ENCODE measurements at places on chromosomes 3 and 15.
A peak's percentile ranks its signal among the peaks of the same experiment; 100 is the strongest.

DNA sequence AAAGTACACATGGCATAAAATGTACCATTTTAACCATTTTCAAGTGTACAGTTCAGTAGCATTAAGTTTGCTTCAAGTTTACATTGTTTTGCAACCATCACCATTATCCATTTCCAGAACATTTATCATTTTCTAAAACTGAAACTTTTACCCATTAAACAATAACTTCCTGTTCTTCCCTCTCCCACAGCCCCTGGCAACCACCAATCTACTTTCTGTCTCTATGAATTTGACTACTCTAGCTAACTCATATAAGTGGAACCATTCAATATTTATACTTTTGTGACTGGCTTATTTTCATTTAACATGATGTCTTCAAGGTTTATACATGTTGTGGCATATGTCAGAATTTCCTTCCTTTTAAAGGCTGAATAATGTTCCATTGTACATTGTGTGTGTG is 19.9 kb downstream of the TMEM62 start:
- DNase-seq, result no peak

GRCh38 chr3:31704591-31705179 is 172.0 kb downstream of the STT3B start:
- peak; percentile 40 for DNase-seq

- DNase-seq, result no peak
Measured at GRCh38 chr3:157872902-157873301, 233.3 kb downstream of the SHOX2 start.

DNA sequence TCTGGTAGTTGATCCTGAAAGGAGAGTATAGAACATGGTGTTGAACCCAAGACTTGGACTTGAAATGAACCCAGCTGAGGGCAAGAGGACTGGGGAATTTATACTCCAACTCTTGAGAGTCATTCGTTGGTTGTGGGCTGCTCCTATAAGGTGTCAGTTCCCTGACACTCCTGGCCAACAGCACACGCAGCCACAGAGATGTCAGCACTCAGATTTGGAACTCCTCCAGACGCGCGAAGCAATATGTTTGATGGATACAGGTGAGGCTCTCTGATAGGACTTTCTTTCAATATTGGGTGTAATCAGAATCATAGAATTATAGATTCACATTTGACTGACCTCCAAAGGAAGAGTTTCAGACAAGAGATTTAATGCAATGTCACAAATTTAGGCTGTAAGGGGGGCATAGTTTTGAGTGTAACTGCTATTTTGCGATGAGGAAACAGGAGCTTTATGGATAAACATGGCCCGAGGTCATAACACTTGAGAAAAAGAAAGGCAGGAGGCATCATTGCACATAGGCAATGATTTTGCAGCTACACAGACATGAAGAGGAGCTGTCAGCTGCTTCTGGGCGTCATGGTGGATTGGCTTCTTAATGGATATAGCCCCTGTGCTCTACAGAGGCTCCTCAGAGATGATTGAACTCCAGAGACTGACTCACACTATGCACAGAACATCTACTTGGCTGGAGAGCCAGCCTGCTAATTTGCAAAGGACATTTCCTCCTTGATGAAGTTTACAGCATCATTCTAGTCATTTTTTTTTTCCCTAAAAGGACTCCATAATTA is 569.2 kb upstream of the RGMA start:
- DNase-seq, result no peak

DNA sequence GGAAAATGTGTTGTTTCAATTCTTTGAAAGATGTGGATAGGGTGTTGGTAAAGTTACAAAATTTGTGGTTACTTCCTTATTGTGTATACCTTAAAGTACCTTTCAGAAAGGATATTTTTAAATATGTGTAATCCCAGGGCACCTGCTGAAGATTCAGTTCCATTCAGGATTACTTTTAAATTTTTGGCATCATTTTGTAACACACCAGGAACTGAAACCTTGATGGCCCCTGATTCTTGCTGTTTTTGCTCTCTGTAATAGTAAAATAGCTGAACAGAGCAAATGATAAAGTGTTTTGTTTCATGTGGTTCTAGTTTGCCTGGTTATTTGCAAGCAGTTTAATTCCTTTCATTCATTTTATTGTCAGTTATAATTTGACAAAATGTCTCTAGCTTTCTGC is 160.9 kb downstream of the KLHL25 start:
- DNase-seq, result no peak

DNA sequence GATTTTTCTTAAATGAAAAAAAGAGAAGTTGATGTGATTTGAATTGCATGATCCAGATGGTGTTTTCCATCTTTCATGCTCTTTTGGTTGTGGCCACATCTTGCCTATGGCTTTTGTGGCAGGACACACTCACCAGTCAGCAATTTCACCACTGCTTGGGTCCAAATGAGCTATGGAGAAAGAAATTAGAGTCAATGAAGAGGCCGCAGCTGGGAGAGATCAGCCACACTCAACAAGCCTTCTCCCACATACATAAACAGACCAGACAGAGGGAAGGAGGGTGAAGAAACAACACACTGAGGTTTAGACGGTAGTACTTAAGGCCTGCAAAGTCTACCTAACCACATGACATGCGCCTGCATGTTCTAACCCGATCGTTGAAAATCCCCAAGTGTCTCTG is 110.7 kb upstream of the CDIN1 start:
- DNase-seq, result no peak

DNA sequence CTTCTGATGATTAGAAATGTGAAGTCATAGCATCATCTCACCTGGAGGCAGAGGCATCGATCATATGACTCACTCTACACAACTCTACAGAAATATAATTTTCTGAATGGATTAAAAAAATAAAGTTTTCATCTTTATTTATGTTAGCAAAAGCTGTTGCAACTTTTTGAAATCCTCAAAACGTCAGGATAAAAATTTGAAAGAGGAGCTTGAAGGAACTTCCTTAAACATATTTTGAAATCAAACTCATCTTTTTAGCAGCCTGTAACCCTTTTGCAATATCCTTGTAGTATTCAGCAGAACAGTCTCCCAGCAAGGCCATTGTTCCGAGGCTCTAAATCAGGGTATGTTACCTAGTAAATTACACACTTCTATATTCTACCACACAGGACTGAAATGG is 985.4 kb downstream of the PLOD2 start:
- DNase-seq, result no peak

DNA sequence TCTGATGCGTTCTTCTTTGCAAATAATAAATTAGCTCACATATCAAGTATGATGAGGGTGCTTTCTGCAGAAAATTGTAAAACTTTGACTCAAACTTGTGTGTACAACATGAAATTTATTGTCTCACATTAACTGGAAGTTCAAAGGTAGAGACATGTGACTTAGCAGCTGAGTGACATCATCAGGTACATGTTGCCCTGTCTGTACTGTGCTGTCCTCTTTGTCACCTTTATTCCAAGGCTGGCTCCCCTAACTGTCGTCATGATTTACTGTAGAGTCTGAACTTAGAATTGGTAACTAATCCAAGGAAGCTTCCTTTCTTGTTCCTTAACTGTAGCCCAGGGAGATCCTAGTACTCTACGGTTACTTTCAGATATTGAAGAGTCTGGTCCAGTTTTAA is 12.3 kb upstream of the FSIP1 start:
- no peak for DNase-seq

DNA sequence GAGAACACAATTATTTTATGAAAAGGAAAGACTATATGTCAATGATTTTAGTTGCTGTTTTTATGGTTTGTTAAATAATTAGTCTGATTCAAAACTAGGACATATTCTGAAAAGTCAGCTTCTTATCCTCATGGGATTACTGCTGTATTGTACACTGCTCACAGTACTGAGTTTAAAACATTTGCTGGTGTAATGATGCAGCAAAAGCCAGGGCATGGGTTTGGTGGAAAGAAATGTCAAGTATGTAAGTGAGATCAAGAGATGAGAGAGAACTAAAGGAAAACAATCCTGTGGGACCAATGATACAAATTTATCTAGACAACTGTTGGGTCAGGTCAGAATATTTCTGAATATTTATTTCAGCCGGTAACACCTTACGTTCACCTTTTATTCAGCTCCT is 210.1 kb upstream of the ARHGEF26 start:
- no peak for DNase-seq

GRCh38 chr15:91318516-91318915 is 218.5 kb downstream of the SV2B start:
- DNase-seq, result no peak

DNA sequence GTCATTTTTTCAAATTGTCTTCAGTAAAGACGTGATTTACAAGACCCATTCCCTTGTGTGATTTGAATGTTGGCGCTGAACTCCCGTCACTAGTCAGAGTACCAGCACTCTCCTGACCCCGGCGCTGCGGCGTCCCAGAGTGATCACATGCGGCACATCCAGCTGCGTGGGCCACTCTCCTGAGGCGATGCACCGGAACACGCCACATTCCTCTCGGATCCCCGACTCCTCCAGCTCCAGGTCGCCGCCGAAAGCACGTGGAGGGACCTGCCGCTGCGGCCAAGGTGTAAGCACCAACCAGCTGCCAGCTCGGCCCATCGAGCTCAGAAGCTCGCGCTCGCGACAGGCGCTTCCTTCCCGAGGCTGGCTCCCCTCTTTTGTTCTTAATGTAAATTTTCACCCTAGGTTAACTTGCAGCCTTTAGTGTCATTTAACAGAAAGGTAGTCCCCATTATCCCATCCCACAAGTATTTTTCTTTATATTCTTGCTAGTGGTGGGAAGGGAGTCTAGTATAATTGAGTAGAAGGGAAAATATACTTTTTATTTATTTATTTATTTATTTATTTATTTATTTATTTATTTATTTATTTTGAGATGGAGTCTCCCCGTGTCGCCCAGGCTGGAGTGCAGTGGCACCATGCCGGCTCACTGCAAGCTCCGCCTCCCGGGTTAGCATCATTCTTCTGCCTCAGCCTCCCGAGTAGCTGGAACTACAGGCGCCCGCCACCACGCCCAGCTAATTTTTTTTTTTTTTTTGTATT is 61.7 kb upstream of the VGLL3 start:
- DNase-seq, result no peak

- no peak for DNase-seq
Measured at GRCh38 chr15:41207687-41208448, 22.7 kb downstream of the EXD1 start.

DNA sequence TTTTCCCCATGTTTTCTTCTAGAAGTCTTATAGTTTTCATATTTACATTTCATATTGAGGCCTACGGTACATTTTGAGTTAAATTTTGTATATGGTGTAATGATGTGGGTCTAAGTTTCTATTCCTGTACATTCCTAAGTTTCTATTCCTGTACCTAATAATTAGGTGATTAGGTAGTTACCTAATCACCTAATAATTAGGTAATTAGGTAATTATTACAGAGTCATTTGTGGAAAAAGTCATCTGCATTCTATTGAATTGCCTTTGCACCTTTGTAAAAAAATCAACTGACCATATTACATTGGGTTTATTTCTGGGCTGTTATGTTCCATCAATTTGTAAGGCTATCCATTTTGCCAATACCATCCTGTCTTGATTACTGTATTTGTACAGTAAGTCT is 37.1 kb downstream of the MAP4 start:
- DNase-seq, result no peak

- DNase-seq, result peak; percentile 24
Measured at GRCh38 chr3:33578325-33579177, 138.3 kb upstream of the UBP1 start.

DNA sequence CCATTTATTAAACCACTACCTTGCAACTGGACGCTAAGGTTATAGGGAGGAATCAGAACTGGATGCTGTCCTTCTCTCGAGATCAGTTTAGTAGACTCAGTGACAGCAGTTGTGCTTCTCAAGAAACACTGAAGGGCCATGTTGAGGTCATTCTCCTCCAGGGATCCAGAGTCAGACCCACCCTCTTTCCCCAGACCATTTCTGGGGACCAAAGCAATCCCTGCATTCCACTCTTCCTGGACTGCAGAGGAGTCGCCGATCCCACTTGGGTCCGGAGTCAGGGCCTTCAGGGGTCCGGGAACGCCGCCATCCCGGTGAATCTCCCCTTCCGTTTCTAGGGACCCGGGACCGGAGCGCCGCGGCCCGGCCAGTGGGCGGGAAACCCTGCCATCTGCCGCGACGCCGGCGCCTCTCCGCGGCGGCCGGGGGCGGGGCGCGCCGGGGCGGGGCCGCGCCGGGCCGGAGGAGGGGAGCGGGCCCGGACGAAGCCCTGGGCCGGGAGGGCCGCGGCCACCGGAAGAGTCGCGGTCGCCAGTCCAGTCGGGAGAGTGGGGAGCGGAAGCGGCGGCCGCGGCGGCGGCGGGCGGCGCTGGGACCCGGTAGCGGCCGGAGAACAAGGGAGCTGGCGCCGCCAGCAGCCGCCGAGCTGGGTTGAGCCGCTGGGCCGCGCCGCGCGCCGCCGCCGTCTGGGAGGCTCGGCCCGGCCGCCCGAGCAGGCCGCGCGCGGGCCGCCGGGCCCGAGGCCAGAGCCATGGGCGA is at the start of gene DVL3:
DVL3 (plus strand) TSS at position 493 of the 759 bp plus-strand sequence; CDS start at position 752, 259 bp downstream.
- peak; percentile 58 for DNase-seq

DNA sequence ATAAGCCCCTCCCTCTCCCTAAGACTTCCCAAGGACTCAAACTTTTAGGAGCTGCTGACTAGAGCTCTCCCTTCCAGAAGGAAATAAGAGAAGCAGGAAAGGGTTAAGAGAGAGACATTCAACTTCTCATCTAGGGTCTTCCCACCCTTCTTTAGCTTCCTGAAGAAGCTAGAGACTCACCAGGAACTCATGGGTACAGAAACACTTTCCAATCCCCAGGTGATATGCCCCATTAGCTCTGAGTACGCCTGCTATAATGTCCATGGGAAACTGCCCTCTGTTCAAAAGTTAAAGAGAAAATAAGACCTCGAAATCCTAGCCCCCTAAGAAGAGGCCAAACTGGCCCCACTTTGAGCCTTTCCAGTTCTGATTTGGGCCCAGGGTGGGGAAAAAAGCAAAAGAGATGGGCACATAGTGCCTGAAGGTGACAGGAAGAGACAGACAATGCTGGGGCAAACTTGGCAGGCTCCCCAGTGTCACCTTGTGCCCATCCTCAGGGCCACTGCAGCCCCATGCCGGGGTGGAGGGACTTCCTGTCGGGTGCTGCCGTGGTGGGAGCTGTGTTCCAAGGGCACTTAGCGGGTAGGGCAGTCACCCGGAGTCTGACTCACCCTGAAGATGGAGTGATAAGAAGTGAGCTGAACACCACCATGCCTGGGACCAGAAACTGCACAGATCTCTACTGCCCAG is 29.5 kb downstream of the CCDC12 start:
- DNase-seq, result no peak

DNA sequence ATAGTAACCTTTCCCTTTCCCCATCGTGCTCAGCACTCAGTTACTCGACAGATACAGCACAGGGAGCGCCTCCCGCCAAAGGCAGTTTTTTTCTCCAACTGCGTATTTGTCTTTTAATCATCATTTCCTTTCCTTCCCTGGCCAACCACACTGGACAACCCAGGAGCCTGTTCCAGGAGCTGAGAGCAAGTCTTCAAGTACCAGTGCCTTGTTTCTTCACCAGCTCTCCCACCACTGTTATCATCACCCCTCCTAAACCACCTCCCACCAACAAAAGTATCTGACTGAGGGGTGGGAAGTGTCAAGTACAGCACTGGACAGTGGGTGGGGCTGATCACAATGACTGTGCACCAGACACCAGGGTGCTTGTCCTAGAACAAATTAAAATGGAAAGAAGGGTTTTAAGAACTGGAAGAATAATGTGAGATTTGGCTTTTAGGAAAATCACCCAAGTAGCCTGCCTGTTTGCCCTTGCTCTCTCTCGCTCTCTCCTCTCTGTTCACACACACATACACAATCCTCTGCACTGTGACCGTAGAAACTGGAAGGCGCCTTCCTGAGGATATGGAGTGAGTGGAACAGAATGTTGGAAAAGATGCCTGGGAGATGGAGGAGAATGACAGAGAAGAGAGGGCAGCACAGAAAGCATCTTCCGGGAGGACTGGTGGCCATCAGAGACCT is 126.3 kb downstream of the TNIK start:
- DNase-seq, result no peak

- DNase-seq, result no peak
Measured at GRCh38 chr3:85303156-85303555, 344.4 kb downstream of the CADM2 start.

- no peak for DNase-seq
Measured at GRCh38 chr15:69555080-69555479, 102.5 kb downstream of the RPLP1 start.

Measured in A673 (cell line).